ENCODE measurements at places on chromosomes 7 and 10.
A peak's percentile ranks its signal among the peaks of the same experiment; 100 is the strongest.

DNA sequence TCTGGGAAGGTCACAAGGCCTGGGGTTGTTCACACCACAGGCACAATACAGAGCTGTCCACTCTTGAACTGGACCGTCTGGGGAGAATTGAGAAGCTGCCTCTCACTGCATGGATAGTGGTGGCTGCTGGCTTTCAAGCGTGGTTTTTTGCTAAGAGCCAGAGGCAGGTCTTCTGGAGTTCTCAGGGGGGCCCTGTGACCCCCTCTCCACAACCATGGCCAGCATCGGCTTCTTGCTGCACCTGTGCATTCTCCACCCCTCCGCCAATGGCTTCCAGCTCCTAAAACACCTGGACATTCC, 140.3 kb downstream of the ADCY1 start:
- no peaks in the 10 kb centered on the region for H3K36me3 ChIP-seq
- no peak overlapping the region for H3K4me3 ChIP-seq
- no peak overlapping the region for H3K27ac ChIP-seq
- H3K4me1 ChIP-seq, result peaks cover 3% of the 10 kb centered on the region

DNA sequence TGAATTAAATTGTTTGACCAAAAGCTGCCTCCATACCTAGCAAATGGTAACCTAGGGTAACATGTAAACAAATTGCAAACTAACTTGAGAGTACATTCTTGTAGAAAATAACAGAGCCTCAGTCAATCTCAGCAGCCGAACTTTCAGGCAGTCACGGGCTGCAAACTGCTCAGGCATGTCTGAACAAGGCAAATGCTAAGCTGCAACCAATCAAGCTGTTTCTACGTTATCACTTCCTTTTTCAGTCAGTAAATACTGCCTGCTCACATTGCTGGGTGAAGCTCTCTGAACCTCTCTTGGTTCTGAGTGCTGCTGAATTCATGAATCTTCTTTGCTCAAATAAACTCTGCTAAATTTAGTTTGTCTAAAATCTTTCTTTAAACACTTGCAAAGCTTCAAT, 1212.4 kb downstream of the SORCS1 start:
- no peak for DNase-seq
- H3K4me3 ChIP-seq, result no peak overlapping the region
- no peaks in the 10 kb centered on the region for H3K27me3 ChIP-seq
- H3K36me3 ChIP-seq, result no peaks in the 10 kb centered on the region

GRCh38 chr10:128892005-128892404, 575.0 kb upstream of the MGMT start:
- H3K27me3 ChIP-seq, result no peaks in the 10 kb centered on the region
- H3K4me3 ChIP-seq, result no peak overlapping the region
- no peaks in the 10 kb centered on the region for H3K36me3 ChIP-seq
- H3K27ac ChIP-seq, result no peak overlapping the region
- H3K4me1 ChIP-seq, result no peaks in the 10 kb centered on the region
- no peak for DNase-seq

DNA sequence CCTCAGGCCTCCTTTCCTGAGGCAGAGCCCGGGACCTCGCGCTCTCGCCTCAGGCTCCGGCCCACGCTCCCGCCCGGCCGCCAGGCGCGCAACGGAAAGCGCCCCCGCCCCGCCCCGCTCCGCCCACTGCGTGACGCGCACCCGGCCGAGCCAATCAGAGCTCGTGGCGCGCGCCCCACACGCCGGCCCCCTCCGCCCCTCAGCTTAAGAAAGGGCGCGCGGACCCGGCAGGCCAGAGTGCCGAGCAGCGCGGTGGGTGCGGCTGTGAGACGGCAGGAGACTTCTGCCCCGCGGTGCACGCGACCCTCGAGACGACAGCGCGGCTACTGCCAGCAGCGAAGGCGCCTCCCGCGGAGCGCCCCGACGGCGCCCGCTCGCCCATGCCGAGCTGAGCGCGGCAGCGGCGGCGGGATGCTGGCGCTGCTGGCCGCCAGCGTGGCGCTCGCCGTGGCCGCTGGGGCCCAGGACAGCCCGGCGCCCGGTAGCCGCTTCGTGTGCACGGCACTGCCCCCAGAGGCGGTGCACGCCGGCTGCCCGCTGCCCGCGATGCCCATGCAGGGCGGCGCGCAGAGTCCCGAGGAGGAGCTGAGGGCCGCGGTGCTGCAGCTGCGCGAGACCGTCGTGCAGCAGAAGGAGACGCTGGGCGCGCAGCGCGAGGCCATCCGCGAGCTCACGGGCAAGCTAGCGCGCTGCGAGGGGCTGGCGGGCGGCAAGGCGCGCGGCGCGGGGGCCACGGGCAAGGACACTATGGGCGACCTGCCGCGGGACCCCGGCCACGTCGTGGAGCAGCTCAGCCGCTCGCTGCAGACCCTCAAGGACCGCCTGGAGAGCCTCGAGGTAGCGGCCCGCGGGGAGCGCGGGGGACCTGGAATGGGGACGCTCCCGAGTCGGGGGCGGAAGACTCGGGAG, at the start of gene NPTX2:
Gene NPTX2 (plus strand): TSS at position 235 of the 909 bp plus-strand sequence. CDS start 177 bp downstream, at position 412.
- H3K4me1 ChIP-seq, result peaks cover 2% of the 10 kb centered on the region
- H3K4me3 ChIP-seq, result no peak within 1 kb of the TSS
- no peak within 1 kb of the TSS for H3K27ac ChIP-seq
- H3K36me3 ChIP-seq, result peaks cover 1% of the 10 kb centered on the region
- DNase-seq, result no peak

GRCh38 chr7:75042286-75042685, 31.3 kb downstream of the RCC1L start:
- no peaks in the 10 kb centered on the region for H3K27me3 ChIP-seq
- DNase-seq, result no peak
- H3K27ac ChIP-seq, result no peak overlapping the region
- H3K4me3 ChIP-seq, result no peak overlapping the region
- no peaks in the 10 kb centered on the region for H3K4me1 ChIP-seq

GRCh38 chr7:16471933-16472332, 6.4 kb upstream of the SOSTDC1 start:
- H3K4me3 ChIP-seq, result no peak overlapping the region
- H3K4me1 ChIP-seq, result no peaks in the 10 kb centered on the region
- DNase-seq, result no peak

DNA sequence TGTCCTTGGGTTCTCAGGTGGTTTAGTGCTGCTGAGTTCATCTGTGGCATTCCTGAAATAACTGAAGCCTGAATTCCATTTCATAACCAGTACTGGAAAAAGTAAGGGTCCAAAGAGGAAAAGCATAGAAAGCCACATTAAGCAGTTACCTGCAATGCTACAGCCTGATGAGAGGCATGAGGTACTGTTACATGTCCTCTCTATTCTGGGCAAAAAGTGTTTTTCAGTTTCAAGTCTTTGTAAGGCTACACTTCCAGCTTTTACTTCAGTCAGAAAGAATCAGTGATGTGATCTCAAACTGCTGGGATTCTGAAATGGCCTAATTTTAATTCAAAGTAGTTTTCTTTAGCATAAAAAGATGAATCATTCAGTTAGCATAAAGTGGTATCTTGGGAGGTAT, 369.5 kb downstream of the PHF14 start:
- no peak for DNase-seq
- H3K36me3 ChIP-seq, result no peaks in the 10 kb centered on the region
- H3K4me1 ChIP-seq, result peaks cover 3% of the 10 kb centered on the region
- no peak overlapping the region for H3K4me3 ChIP-seq
- H3K27ac ChIP-seq, result no peak overlapping the region
- peaks cover 31% of the 10 kb centered on the region for H3K27me3 ChIP-seq

DNA sequence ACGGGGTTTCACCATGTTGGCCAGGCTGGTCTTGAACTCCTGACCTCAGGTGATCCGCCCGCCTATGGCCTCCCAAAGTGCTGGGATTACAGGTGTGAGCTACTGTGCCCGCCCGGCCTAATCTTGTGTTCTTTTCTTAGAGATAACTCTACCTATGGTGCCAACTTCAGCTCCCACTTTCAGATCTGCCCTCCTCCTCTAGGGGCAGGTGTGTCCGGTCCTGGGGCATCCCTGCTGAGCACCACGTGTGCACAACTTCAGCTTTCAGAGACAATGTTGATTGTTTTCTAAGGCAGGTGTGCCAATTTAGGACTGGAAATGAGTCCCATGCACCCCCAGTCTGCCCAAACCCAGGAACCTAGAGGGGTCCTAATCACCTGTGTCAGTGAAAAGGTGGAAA, 18.5 kb upstream of the FXYD4 start:
- no peak overlapping the region for H3K4me3 ChIP-seq
- H3K27me3 ChIP-seq, result peaks cover 23% of the 10 kb centered on the region
- DNase-seq, result no peak
- no peak overlapping the region for H3K27ac ChIP-seq

GRCh38 chr7:130048906-130049305, 2.3 kb downstream of the ZC3HC1 start:
- H3K27me3 ChIP-seq, result no peaks in the 10 kb centered on the region
- no peak overlapping the region for H3K4me3 ChIP-seq
- H3K4me1 ChIP-seq, result peaks cover 15% of the 10 kb centered on the region
- H3K36me3 ChIP-seq, result peaks cover 15% of the 10 kb centered on the region
- no peak overlapping the region for H3K27ac ChIP-seq

GRCh38 chr10:110971638-110972037, 52.2 kb downstream of the SHOC2 start:
- no peak for DNase-seq
- no peaks in the 10 kb centered on the region for H3K27me3 ChIP-seq
- H3K36me3 ChIP-seq, result peaks cover 27% of the 10 kb centered on the region

- H3K36me3 ChIP-seq, result no peaks in the 10 kb centered on the region
- peak; percentile 38 for DNase-seq
- no peaks in the 10 kb centered on the region for H3K27me3 ChIP-seq
Observed at GRCh38 chr7:44393238-44394111, 68.1 kb upstream of the CAMK2B start.

- H3K4me3 ChIP-seq, result no peak overlapping the region
- DNase-seq, result no peak
- H3K27ac ChIP-seq, result no peak overlapping the region
- H3K27me3 ChIP-seq, result no peaks in the 10 kb centered on the region
- H3K36me3 ChIP-seq, result peaks cover 1% of the 10 kb centered on the region
Observed at GRCh38 chr10:37760817-37761216, 96.6 kb downstream of the ZNF248 start.

DNA sequence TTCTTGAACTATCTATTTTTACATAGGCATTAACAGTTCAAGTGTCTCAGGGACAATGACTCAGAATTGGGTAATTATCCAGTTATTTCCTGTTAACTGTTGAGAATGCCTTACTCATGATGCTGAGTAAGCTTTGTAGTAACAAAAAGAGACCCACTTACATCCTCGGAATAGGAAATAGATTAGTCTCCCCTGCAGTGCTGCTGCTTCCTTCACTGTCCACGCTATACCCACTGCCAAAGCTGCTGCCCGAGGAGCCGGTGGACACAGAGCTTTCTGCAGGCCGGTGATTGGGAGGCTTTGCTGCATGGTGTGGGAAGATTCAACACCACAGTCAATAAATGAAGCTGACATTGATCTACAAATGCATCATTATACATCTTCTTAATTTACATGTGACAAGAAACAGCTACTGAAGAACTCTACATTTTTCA, 357.1 kb downstream of the PCLO start:
- H3K27me3 ChIP-seq, result no peaks in the 10 kb centered on the region
- no peak overlapping the region for H3K27ac ChIP-seq
- H3K4me1 ChIP-seq, result no peaks in the 10 kb centered on the region
- no peak overlapping the region for H3K4me3 ChIP-seq

- H3K27ac ChIP-seq, result no peak overlapping the region
- no peak overlapping the region for H3K4me3 ChIP-seq
- peaks cover 25% of the 10 kb centered on the region for H3K27me3 ChIP-seq
- H3K36me3 ChIP-seq, result no peaks in the 10 kb centered on the region
- H3K4me1 ChIP-seq, result no peaks in the 10 kb centered on the region
Observed at GRCh38 chr7:135719688-135720087, 8.3 kb downstream of the SLC13A4 start.

- H3K4me1 ChIP-seq, result no peaks in the 10 kb centered on the region
- H3K27ac ChIP-seq, result no peak overlapping the region
- no peak for DNase-seq
- H3K27me3 ChIP-seq, result no peaks in the 10 kb centered on the region
Observed at GRCh38 chr7:80837345-80837744, 81.5 kb downstream of the SEMA3C start.

DNA sequence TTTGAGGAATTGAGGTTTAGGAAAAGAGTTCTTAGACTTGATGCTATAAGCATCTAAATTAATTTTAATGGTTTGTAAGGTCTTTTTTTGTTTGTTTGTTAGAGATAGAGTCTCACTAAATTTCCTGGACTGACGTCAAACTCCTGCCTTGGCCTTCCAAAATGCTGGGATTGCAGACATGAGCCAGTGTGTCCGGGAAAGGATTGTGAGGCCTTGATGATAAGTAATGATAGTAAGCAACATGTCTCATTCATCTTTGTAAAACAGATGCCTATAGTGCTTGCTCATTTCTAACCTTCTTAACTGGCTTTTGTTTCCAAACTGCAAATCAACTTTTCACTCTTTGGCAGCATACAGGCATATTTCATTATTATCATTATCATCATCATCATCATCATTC, 176.0 kb upstream of the KCND2 start:
- H3K27me3 ChIP-seq, result no peaks in the 10 kb centered on the region
- no peak overlapping the region for H3K4me3 ChIP-seq
- no peak overlapping the region for H3K27ac ChIP-seq
- DNase-seq, result no peak

DNA sequence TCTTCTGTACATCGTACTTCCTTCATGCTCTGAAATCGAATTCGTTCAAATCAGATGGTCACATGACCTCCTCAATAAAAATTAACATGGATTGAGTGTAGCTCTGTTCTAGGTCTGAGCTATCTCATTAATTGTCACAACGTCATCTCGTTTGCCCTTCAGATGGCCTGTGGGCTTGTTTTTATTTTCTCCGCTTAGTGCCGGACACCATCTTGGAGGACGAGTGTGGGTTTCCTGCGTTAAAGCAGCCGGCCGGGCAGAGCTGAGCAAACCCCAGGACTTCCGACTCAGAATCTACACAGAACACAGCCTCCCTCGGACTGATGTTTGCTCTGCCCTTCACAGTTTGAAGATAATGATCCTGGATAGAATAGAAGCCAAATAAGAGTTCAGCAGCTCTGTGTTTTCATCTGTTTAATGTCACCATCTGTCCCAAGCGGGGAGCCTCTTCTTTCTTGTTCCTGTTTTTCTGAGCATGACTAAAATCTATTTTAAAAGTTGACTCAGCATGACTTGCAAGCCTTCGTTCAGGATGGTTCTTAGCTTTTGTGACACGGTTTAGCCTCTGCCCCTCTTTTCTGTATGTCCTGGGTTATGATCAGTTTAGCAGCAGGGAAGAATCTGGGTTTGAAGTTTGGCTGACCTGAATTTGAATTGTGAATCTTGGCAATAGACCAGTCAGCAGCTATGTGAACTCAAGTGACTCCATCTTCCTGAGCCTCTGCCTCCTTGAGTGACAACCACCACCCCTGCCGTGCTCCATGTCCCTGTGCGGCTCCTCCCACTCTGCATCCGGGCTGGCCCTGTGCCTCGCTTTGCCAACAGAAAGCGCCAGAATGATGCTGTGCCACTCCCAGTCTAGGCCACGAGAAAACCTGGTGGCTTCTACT, 30.6 kb upstream of the GALNTL5 start:
- peak overlapping the region; percentile 48 for H3K27ac ChIP-seq
- peaks cover 25% of the 10 kb centered on the region for H3K4me1 ChIP-seq
- no peak for DNase-seq
- no peaks in the 10 kb centered on the region for H3K36me3 ChIP-seq
- H3K4me3 ChIP-seq, result no peak overlapping the region
- H3K27me3 ChIP-seq, result peaks cover 5% of the 10 kb centered on the region

- H3K4me3 ChIP-seq, result no peak overlapping the region
- no peaks in the 10 kb centered on the region for H3K27me3 ChIP-seq
- no peak overlapping the region for H3K27ac ChIP-seq
- no peaks in the 10 kb centered on the region for H3K36me3 ChIP-seq
Observed at GRCh38 chr10:12841826-12842225, 159.7 kb downstream of the CCDC3 start.
